Fibroblast of skin of left biceps (primary cell): ENCODE measurements at places on chromosomes 11 and 22.

GRCh38 chr22:46033256-46034200 lies 56.6 kb upstream of the WNT7B start:
- no peak for DNase-seq

DNA sequence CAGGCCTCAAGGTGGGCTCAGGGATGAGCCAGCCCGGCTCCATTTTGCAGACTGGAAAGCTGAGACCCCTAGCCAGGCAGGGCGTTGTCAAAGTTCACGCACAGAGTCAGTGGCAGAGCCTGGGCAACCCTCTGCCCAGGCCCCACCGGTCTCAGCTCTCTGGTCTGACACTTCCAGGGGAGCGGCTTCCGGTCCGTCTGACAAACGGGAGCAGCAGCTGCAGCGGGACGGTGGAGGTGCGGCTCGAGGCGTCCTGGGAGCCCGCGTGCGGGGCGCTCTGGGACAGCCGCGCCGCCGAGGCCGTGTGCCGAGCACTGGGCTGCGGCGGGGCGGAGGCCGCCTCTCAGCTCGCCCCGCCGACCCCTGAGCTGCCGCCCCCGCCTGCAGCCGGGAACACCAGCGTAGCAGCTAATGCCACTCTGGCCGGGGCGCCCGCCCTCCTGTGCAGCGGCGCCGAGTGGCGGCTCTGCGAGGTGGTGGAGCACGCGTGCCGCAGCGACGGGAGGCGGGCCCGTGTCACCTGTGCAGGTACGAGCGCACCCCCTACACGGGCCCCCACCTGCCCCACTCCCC lies 36.0 kb downstream of the CD6 start:
- DNase-seq = no peak

DNA sequence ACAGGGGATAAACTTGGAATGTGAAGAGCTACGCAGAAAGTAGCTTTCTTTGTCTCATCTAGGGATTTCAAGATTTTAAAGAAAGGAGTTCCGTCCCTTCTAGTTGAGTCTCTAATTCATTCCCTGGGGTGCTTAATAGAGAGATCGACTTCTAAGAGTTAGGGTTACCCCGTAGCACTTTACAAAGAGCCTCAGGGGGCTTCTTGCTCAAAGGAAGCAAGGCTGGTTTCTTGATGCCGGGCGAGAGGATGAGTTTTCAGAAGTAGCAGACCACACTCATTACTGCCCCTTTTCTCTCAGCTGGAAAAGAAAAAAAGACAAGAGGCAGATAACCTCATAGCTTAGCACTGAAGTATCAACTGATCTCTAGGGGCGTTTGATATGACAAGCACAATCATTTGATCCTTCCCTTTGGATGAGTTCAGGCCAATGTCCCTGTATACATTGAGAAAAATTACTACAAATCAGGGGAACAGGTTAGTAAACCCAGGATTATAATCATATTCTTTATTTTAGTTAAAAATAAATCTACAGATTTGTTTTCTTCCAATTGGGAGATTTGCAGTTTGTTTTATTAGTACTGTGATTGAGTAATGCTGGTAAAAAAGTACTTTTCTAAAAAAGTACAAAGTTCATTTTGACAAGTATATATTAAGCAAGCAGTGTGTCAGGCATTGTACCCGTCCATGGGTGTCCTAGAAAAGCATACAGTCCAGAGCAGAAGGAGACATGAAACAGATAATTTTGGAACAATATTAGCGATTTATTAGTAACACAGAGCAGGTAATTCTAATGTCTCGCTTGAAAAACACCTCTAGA lies 18.7 kb downstream of the ELMOD1 start:
- no peak for DNase-seq

GRCh38 chr22:20238901-20239675 lies 29.0 kb downstream of the RTN4R start:
- DNase-seq = no peak

- DNase-seq = no peak
These were observed 72.0 kb upstream of the USP47 start for GRCh38 chr11:11769782-11770181.

GRCh38 chr11:107427569-107428180 lies 29.9 kb downstream of the CWF19L2 start:
- no peak for DNase-seq

- DNase-seq = no peak
These were observed 101.8 kb downstream of the BCR start for GRCh38 chr22:23282089-23282501.

GRCh38 chr11:119491753-119492510 lies 69.0 kb upstream of the THY1 start:
- no peak for DNase-seq

- DNase-seq = no peak
These were observed 17.1 kb downstream of the APOBEC3H start for GRCh38 chr22:39114112-39114511.
